Umbilical cord (tissue), 2 donors: ENCODE measurements at places on chromosomes 4 and X. TPM values are rescaled to one million over a fixed set of nuclear protein-coding genes. Genes with fewer than 3 reads are reported as not detected.

The MID1 gene
- total RNA-seq, result 56.8 TPM

The IGFBP7 gene
- 999 TPM for total RNA-seq

The BRCC3 gene
- 11.1 TPM for total RNA-seq

The SLC34A2 gene
- not detected for total RNA-seq

The DIPK2B gene
- total RNA-seq, result 0.24 TPM
